ENCODE measurements at places on chromosomes 7 and 10. TPM values are rescaled to one million over a fixed set of nuclear protein-coding genes. Genes with fewer than 3 reads are reported as not detected.

The CUL1 gene
- 61.4 TPM for total RNA-seq

The CYP2C19 gene
- not detected for total RNA-seq

The UTF1 gene
- total RNA-seq = not detected

The HABP2 gene
- 0.07 TPM for total RNA-seq

The ATP6V0A4 gene
- total RNA-seq = 0.57 TPM

The RGR gene
- total RNA-seq = not detected

The EBLN1 gene
- total RNA-seq = not detected

The OR2A12 gene
- not detected for total RNA-seq

The CLDN12 gene
- 26.9 TPM for total RNA-seq

The ASAH2 gene
- total RNA-seq = 0.38 TPM

The CNNM1 gene
- 26.2 TPM for total RNA-seq

The LRRC18 gene
- total RNA-seq = not detected

The MUC12 gene
- total RNA-seq = 23.2 TPM

The NUP42 gene
- total RNA-seq = 28.2 TPM

The WNT8B gene
- total RNA-seq = not detected

The MTPN gene
- 125 TPM for total RNA-seq

The COL1A2 gene
- total RNA-seq = not detected

The MKX gene
- total RNA-seq = not detected

The GHITM gene
- total RNA-seq = 214 TPM

The MMD2 gene
- total RNA-seq = not detected

The ERCC6 gene
- total RNA-seq = 5.6 TPM

The TRIM50 gene
- total RNA-seq = not detected

The HMX3 gene
- not detected for total RNA-seq

The ASZ1 gene
- total RNA-seq = not detected

The SPDYE5 gene
- not detected for total RNA-seq

The PIP gene
- not detected for total RNA-seq

The C10orf95 gene
- not detected for total RNA-seq

The SLF2 gene
- 10.2 TPM for total RNA-seq

The C10orf71 gene
- not detected for total RNA-seq

The GSDME gene
- total RNA-seq = 41.6 TPM

The GALNT17 gene
- total RNA-seq = not detected

The CYP2W1 gene
- 0.05 TPM for total RNA-seq

The SLC26A3 gene
- total RNA-seq = not detected

The FAM241B gene
- total RNA-seq = 17.2 TPM

The PRLHR gene
- total RNA-seq = not detected

The TET1 gene
- total RNA-seq = 0.72 TPM
